ENCODE measurements at places on chromosomes 2 and 18.

DNA sequence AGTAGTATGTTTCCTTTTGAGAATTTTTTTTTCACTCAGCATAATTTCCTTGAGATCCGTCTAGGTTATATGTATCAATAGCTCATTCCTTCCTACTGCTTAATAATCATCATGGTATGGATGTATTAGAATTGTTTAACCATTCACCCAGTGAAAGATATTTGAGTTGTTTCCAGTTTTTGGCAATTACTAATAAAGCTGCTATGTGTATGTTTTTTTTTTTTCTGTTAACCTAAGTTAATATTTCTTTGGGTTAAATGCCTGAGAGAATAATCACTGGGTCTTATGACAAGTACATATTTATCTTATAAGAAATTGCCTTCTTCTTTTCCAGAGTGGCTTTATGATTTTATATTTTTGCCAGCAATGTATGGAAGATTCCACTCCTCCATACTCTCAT lies 96.4 kb upstream of the ST6GAL2 start:
- DNase-seq, result no peak

GRCh38 chr2:43943323-43943722 lies 52.5 kb downstream of the LRPPRC start:
- no peak for DNase-seq

GRCh38 chr2:176751314-176752227 lies 461.0 kb upstream of the HNRNPA3 start:
- DNase-seq, result no peak

GRCh38 chr2:119455066-119455718 lies 23.5 kb downstream of the TMEM37 start:
- no peak for DNase-seq

GRCh38 chr2:65562890-65563289 lies 130.5 kb upstream of the SPRED2 start:
- no peak for DNase-seq

DNA sequence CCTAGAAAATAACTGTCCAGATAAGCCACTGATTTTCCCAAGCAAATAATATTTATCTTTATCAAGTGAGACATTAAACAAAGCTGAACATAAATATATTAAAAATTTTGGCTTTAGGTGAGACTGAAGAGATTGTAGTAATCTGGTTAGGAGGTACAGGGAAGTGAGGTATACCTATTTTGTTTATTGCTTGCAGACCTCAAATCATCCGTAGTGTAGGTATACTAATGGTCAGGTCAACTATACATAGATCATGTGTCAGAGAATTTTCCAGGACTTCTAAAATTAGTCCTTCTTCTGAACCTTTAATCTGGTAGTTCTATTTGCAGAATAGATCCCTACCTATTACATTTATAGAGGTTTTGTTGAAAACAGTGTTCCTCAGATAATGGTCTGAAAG lies 41.5 kb downstream of the SP140 start:
- DNase-seq, result no peak

DNA sequence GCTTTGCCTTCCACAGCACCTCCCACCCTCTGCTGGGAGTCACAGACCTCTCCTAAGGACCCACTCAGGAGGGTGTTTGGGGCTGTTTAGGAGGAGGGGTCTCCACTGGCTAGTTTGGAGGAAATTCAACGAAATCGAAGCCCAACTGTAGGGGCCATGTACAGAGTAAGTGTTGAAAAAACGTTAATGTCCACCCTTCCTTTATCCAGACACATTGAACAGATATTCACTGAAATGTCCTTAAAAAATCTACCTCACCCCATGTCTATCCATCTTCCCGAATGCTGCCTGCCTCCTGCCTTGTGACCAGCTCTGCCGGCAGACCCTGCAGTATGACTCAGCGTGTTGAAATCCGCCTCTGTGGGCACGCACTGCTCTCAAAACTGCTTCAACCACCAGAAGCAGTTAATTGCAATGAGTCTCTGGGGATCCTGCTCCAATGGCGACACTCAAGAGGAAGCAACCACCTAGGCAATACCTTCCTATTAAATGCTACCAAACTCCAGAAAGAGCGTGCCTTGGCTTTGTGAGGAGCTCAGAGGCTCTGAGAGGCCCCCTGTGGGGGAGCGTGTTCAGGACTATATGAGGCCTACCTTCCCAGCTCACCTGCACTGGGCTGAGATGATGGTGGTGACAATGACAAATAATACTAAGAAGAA lies 61.4 kb upstream of the RTN4 start:
- DNase-seq, result no peak

GRCh38 chr2:9135822-9136558 lies 70.6 kb upstream of the ASAP2 start:
- no peak for DNase-seq

GRCh38 chr2:29042561-29043075 lies 31.7 kb downstream of the PCARE start:
- DNase-seq, result peak; percentile 51

DNA sequence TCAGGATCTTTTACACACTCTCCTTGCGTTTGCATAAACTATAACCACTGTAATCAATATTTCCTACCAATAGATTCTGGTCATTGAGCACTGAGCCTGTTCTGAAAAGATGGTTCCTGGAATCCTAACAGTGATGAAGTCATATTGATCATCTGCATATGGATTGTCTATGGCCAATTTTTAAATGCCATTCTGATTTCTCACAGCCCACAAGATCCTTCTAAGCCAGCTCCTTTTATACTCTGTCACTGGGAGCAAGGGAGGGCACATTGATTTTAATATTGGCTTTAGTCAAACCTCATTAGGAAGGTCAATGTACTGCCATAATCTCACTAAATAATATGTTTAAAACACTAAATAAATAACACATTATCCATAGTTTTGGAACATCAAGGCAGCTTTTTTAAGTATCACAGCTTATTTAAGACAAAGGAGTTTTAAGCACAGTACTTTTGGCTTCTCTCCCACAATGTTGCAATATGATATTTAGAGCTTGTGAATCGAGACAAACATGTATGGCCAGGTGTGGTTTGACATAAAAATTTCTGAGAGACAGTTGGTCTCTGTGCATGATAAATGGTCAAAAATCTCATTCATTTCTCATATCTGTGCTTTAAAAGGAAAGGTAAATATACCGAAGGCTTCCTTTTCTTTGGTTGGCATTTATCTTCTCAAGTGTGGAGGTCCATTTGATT lies 267.3 kb downstream of the MTX2 start:
- DNase-seq, result no peak

GRCh38 chr2:191638079-191638801 lies 39.7 kb upstream of the NABP1 start:
- no peak for DNase-seq

- DNase-seq, result no peak
Measured at GRCh38 chr2:20231598-20232026, 6.7 kb upstream of the SDC1 start.

- no peak for DNase-seq
Measured at GRCh38 chr2:54330926-54331835, 75.2 kb upstream of the TSPYL6 start.

- DNase-seq, result no peak
Measured at GRCh38 chr2:142314164-142314563, 183.3 kb upstream of the LRP1B start.

Measured in D721Med (cell line).